SK-N-MC (cell line): ENCODE measurements at places on chromosomes 2 and 18.

DNA sequence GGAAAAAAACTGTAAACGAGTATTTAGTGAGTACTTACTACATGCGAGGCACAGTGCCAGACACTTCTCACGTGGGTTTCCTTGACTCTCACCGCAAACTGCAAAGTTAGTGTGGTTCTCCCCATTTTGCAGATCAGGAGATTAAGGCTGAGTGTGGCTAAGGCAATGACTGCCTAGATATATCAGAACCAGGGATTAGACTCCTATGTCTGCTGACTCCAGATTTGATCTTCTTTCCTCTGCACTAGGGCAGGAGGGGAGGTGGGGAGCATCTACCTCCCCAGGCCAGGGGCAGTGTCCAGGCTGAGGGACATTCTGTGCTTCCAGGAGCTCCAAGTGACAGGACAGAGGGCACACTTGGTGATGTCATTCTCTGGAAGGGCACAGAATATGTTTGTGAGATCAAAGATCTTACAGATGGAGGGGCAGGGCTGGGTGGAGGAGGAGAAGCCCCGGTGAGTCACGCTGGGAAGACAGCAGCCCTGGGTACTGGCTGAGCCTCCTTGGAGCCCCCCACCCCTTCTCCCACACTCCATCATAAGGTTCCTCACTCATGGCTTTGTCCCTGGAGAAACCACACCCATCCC is 92.4 kb downstream of the RHOB start:
- DNase-seq = no peak

- DNase-seq = no peak
Observed at GRCh38 chr2:221189431-221190067, 382.6 kb downstream of the EPHA4 start.

- DNase-seq = no peak
Observed at GRCh38 chr2:112480530-112481049, 1.4 kb upstream of the TTL start.

DNA sequence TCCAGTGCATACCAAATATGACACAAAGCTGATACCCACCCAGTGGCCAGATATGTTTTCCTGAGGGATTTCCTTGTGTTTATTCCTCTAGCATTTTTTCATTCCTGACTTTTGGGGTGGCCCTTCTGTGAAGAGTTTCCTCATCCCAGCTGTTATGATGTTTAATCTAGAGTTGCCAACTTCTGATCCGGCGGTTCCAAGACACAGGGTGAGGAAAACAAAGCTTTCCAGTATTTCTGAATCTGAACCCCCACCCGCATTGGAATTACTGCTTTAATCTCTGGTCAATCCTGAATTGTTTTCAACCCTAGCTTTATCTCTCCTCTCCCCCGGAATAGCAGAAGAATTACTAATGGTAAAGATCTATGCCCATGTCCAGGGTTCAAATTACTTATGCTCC is 39.2 kb upstream of the PNPT1 start:
- DNase-seq = no peak

DNA sequence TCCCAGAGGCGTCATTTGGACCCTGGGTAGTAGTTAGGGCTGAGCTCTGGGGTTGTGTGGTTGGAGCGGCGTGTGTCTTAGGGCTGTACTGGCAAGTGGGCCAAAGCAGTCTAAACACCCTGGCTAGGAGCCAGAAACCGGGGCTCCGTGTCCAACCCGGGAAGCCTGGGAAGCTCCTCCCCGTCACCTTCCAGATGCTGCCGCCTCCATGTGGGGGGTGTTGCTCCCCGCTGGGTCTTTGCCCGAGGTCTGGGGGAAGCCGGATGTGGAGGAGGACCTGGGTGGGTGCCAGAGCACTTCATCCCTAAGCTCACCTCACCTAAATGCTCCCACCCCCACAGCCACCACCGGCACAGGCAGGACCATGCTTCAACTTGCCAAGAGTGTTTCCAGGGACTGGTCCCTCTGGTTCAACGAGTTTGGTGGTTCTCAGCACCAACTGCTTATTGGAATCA is 25.4 kb downstream of the TET3 start:
- peak; percentile 53 for DNase-seq

DNA sequence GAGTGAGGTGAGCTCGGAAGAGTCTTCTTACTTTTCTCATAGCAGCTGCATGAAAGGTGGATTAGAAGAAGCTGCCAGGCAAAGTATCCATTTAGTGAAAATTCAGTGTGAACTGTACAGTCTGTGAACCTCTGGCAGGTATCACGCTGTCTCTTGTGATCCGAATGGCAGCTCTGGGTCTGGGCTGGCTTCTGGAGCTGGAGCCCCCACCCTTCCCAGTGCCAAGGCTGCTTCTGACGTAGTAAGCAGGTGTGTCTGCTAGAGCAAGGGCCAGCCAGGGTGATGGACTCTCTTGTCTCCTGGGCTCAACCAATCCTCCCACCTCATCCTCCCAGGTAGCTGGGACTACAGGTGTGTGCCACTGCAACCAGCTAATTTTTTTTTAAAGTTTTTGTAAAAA is 14.0 kb upstream of the NTSR2 start:
- DNase-seq = no peak

DNA sequence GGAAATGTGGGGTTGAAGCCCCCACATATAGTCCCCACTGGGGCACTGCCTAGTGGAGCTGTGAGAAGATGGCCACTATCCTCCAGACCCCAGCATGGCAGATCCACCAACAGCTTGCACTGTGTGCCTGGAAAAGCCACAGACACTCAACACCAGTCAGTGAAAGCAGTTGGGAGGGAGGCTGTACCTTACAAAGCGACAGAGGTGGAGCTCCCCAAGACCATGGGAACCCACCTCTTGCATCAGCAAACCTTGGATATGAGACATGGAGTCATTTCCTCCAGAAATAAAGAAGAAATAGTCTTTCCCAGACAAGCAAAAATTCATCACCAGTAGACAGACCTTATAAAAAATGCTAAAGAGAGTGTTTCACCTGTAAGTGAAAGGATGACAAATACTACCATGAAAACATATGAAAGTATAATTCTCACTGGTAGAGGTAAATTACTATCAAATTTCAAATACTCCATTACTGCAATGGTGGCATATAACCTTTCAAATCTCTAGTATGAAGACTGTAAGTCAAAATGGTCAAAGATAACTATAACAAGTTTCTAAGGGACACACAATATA is 152.6 kb upstream of the EPHA4 start:
- DNase-seq = no peak

DNA sequence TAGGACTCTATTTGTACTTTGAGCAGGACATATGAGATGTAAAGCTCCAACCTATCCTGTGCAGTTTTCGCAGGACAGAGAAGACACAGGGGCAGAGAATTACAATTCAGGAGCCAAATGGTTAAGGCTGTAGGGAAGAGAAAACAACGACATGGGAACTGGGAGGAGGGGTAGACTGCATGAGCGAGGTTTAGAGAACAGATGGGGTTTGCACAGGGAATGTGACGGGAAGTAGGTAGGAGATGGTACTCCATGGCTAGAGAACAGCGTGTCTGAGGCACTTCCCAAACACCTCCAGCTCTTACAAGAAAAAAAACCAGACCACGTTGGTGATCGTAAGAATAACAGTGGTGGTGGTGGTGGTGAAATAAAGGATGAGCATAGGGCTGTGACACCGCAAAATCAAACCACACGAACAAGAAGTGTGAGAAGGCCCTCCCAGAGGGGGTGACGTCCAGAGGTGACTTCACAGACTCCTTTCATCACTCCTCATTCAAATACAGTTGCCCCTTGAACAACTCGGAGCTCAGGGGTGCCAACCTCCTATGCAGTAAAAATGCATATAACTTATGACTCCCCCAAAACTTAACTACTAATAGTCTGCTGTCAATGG is 92.7 kb downstream of the FARSB start:
- DNase-seq = no peak

- no peak for DNase-seq
Observed at GRCh38 chr2:203983064-203983715, 46.6 kb downstream of the ICOS start.

GRCh38 chr2:172864182-172864581 is 128.5 kb downstream of the RAPGEF4 start:
- no peak for DNase-seq

DNA sequence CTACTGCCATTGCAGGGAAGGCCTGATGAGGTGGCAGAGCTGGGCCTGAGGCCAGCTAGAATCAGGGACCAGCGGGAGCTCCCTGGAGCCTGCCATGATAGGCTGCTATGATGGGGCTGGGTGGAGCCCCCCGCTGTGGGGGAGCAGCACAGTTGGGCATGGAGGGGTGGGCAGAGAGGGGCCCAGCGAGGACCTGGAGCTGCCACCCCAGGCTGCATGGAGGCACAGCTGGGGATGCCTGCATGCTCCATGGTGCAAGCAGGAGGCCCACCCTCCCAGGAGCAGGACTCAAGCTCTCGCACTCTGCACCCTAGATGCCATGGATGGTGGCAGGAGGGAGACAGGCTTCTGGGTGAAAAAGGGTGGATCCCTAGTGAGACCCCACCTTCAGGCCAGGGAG is 17.8 kb upstream of the RPRD1A start:
- no peak for DNase-seq

- DNase-seq = no peak
Observed at GRCh38 chr18:47175283-47175897, 774 bp downstream of the IER3IP1 start.

GRCh38 chr18:73959352-73959751 is 188.3 kb downstream of the FBXO15 start:
- no peak for DNase-seq

DNA sequence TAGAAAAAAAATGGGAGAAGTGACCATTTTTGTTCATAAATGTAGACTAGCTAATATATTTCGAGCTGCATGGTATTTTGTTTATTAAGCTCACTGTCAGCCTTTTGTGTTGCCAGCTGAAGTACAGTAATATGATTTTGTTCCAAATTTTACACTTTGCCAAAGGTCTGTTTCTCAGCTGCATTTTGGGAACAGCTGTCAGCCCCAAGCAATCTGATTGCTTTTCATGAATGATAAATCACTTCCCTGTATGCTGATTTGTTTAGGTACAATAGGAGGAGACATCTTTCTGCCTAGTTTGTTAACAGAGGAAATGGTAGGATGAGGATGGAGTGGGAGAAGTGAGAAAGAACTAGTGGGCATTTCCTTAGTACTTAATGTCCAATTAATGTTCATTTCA is 79.3 kb downstream of the NABP1 start:
- DNase-seq = no peak

GRCh38 chr2:225056330-225057073 is 14.2 kb upstream of the DOCK10 start:
- no peak for DNase-seq
